H7 (cell line): ENCODE measurements at places on chromosomes 2 and 18. TPM values are rescaled to one million over a fixed set of nuclear protein-coding genes. Genes with fewer than 3 reads are reported as not detected.

ZSWIM2 gene
- not detected in 2 replicates for total RNA-seq

LOXL3 gene
- total RNA-seq, result 6.6 and 7.7 TPM in 2 replicates

IL36B gene
- not detected in 2 replicates for total RNA-seq

DSC3 gene
- total RNA-seq, result 0.73 and 1.2 TPM in 2 replicates

TUBA3E gene
- total RNA-seq, result not detected in 2 replicates

OR6B2 gene
- not detected in 2 replicates for total RNA-seq

COX7A2L gene
- total RNA-seq, result 149 and 154 TPM in 2 replicates

TDRD15 gene
- not detected in 2 replicates for total RNA-seq

LOXHD1 gene
- total RNA-seq, result 0.03 and 0.07 TPM in 2 replicates

RFTN2 gene
- 3.2 and 3.4 TPM in 2 replicates for total RNA-seq

MLPH gene
- total RNA-seq, result 1.1 and 6.1 TPM in 2 replicates

EGR4 gene
- total RNA-seq, result 0.04 TPM in 1 of 2 replicates, not detected in the other

ELAC1 gene
- total RNA-seq, result 1.9 and 4.9 TPM in 2 replicates

SKOR2 gene
- total RNA-seq, result 0.07 and 0.15 TPM in 2 replicates

HEATR5B gene
- total RNA-seq, result 10.5 and 11.6 TPM in 2 replicates

DNAJC5G gene
- total RNA-seq, result not detected in 2 replicates

SGO2 gene
- 10.8 and 17.1 TPM in 2 replicates for total RNA-seq

FTCDNL1 gene
- total RNA-seq, result 0.59 and 0.96 TPM in 2 replicates

MC5R gene
- total RNA-seq, result 0.37 TPM in 1 of 2 replicates, not detected in the other
